ENCODE measurements at places on chromosomes 13 and 19. TPM values are rescaled to one million over a fixed set of nuclear protein-coding genes. Genes with fewer than 3 reads are reported as not detected.

The TNNI3 gene
- 9.6 TPM for total RNA-seq

The CBY2 gene
- total RNA-seq = not detected

The DPP9 gene
- 60.1 TPM for total RNA-seq

The FNDC3A gene
- total RNA-seq = 20.5 TPM

The CRLF1 gene
- total RNA-seq = 3.1 TPM

The CYSLTR2 gene
- total RNA-seq = not detected

The ZNF253 gene
- total RNA-seq = not detected
